GM13976 (cell line): ENCODE measurements at places on chromosomes 1 and 21.

DNA sequence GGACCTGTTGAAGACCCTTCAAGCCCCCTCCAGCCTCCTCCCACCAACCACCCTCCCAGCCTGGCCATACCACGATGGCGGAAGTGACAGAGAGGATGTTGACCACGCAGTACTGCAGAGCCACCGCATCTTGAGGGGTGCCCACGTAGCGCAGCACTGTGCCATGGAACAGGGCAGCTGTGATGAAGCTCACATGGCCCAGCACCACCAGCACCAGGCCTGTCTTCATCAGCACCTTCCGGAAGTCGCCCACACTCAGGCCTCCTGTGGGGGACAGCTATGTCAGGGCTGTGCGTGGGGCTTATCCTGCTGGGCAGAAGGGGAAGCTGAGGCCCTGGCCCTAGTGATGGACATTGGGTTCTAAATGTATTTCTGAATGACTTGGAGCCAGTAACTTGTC, 3.1 kb downstream of the TMEM54 start:
- no peak for DNase-seq

DNA sequence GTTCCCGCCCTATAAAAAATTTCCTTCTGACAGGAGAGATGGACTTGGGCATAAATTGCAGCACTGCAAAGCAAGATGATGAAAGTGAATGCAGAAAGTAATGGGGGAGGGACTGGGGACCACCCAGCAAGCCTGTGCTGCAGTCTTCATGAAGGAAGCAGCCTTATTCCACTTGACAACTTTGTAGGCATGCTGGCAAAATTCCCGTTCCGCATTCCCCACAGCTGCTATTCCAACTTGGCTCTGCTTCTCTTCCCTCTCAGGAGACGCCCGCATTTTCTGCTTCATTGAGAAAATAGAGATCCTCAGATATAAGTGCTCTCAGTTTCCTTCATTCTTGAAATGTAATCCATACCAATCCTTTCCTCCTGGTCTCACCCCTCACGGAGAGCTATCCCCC, 2.4 kb downstream of the HMGB4 start:
- no peak for DNase-seq

DNA sequence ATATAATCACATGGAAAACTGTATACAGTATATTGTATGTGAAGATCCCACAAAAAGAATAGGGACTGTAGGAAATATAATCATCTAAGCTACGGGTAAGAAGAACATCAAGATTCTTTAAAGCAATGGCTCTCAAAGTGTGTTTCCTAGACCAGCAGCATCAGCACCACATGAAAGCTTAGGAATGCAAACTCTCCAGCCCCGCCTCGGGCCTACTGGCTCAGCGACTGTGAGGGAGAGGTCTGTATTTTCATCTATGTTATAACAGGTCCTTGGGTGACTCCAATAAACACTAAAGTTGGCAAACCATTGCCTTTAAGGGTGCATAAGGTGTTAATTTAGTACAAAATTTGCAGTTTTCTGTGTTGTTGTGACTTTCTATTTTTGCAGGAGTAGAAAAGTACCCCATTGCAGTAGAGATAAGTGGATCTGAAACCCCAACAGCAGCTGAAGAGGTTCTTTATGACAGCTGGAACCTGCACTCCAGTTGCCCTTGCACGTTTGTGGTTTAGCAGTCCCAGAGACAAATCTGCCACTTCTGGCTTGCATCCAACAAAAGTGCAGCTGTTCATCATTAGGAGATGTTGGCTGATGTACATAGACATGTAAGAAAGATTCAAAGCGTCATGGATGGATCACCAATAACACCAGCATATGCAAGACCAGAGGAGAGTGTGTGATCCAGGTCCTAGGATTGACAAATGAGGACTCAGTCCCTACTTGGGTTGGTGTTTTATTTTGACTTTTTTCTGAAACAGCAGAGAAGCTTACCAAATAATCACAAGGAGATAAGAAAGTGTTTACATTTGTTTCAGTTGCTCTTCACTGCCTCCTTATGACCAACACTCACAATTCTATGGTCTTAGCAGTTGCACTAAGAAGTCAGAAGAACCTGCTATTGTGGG, 15.9 kb upstream of the IFNAR1 start:
- peak; percentile 38 for DNase-seq

DNA sequence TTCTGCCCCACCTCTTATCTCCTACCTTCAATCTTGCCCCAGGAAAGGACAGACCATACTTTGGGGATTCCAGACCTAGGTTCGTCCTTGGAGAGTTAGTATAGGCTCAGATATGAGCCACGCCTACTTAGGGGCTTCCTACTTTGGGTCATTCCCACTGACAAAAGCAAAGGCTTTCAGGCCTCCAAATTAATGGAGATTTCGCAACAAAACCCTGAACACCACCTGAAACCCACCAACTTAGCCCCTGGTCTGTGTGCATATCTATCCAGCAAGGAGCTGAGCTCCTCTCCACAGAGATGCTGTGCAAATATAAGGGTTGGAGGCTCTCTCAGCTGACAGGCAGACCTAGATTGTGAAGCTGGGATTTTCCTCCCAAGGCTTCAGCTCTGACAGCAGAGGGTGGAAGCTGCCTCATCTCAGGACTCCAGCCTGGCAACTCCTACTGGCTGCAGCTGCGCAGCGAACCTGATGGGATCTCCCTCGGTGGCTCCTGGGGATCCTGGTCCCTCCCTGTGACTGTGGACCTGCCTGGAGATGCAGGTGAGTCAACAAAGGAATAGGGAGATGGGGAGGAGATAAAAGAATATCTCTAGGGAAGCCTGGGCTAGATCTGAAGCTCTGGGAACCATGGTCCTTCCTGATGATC, 2.1 kb downstream of the MPL start:
- no peak for DNase-seq

DNA sequence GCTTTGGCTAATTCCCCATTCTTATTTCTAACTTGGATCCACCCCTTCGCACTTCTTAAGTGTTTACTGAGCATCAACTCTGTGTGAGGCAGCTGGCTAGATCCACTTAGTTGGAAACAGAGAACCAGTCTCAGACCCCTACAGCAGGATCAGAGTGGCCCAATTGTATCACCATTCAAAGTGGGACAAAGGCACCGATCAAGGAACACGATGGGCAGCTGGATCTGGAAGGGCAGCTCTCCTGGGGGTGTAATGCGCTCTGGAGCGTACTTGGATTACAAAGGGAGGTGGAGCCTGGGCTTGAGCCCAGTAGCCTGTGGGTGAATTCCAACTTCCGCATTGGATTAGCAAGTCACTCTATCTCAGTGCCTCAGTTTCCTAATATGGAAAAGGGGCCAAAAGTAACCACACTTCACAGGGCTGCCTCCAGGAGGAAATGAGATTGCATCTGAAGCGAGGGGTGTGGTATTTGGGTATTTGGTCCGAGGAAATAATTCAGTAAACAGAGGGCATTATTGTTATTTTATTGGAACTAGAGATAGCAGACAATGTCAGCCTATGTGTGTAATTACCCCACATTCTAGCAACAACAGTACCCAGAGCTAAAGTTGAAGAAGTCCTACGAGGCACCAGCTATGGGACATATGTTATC, 11.9 kb downstream of the ECE1 start:
- DNase-seq = no peak

DNA sequence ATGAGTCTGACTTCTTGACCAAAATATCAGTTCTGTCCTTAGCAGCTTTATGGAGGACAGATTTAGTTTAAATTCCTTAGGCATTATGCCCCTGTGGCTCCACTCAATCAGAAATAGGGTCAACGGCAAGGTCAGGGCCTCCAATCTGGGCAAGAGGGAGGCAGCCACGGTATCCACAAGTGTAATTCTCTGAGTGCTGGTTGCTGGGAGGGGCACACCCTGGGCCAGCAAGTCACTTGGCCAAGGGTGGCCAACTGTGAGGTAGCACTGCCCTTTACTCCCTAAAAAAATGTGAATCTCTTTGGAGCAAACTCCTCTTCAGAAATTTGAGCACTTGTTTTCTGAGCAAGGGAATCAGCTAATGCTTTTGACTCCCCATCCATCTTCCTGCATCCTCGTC, 12.8 kb downstream of the SPATA46 start:
- no peak for DNase-seq

GRCh38 chr1:6601923-6602668, 573 bp downstream of the KLHL21 start:
- DNase-seq = peak; percentile 77

GRCh38 chr1:230189824-230190223, 122.8 kb downstream of the GALNT2 start:
- DNase-seq = no peak
